ENCODE measurements at places on chromosomes 7 and 10. TPM values are rescaled to one million over a fixed set of nuclear protein-coding genes. Genes with fewer than 3 reads are reported as not detected.
A peak's percentile ranks its signal among the peaks of the same experiment; 100 is the strongest.

DNA sequence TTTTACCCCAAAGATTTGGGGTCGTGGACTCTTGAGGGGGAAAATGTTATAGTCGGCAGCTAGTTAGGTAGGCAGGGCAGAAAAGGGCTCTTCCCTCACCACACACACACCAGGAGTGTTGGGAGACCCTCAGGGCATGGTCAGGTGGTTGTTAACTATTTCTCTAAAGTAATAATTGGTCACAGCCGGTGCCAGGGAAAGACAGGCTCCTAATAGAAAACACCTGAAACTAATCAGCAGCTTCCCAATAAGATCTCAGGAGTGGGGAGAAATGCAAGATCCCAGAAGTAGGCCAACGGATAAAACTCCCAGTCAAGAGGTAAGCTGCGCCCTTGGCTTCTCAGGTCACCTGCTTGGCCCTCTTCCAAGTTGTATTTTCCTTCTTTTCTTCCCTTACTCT is 213.1 kb downstream of the PHTF2 start:
- no peaks in the 10 kb centered on the region for H3K4me1 ChIP-seq
- H3K27me3 ChIP-seq = peaks cover 12% of the 10 kb centered on the region
- H3K36me3 ChIP-seq = no peaks in the 10 kb centered on the region
- no peak overlapping the region for H3K27ac ChIP-seq
- no peak overlapping the region for H3K4me3 ChIP-seq
- no peak for DNase-seq

- H3K27ac ChIP-seq = no peak overlapping the region
- DNase-seq = no peak
- H3K4me3 ChIP-seq = no peak overlapping the region
- H3K27me3 ChIP-seq = no peaks in the 10 kb centered on the region
Observed at GRCh38 chr7:34761627-34762026, 103.6 kb downstream of the NPSR1 start.

DNA sequence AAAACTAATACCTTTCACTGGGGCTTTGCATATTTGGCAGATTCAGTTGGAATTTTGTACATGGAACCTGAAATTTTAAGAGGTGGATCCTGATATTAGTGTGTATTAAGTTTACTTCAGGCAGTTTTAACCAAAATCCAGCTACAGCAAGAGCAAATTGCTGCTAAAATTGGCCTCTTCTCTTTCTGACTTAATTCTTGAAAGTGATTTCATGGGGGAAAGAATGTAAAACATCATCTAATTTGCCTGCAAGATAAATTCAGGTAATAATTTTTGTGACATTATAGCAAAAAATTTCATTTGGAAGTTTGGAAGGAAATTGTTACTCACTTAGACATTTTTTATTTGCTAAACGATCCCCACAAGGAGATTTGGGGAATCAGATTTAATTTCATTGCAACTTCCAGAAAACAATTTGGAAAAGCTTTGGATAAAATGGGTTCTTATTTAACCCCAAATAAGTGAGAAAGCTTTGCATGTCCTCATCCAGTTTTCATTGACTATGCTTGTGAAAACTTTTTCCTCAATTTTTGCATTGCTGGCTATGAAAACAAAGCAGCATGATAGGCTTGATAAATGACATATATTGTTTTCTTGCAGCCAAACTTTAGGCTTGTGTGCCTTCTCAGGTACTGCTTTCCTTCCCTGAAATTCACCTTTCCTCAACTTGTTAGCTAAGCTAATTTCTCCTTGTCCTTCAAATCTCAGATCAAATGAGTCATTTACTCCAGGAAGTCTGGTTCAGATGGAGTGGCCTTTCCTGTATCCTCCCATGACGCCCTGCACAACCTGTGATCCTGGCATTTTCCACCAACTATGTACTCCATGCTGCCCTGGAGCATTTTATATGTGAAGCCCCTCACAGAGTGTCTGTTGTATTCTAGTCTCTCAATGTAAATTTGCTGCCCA is 27.4 kb upstream of the ZNF438 start:
- H3K4me3 ChIP-seq = no peak overlapping the region
- no peak for DNase-seq
- no peaks in the 10 kb centered on the region for H3K4me1 ChIP-seq
- H3K27ac ChIP-seq = no peak overlapping the region
- no peaks in the 10 kb centered on the region for H3K36me3 ChIP-seq

GRCh38 chr10:35126062-35126529 is 550 bp upstream of the CREM start:
- H3K27ac ChIP-seq = peak overlapping the region; percentile 98
- peak overlapping the region; percentile 93 for H3K4me3 ChIP-seq
- peaks cover 14% of the 10 kb centered on the region for H3K36me3 ChIP-seq
- H3K27me3 ChIP-seq = no peaks in the 10 kb centered on the region
- H3K4me1 ChIP-seq = peaks cover 33% of the 10 kb centered on the region

- H3K27me3 ChIP-seq = no peaks in the 10 kb centered on the region
- H3K4me1 ChIP-seq = peaks cover 12% of the 10 kb centered on the region
- H3K4me3 ChIP-seq = no peak overlapping the region
Observed at GRCh38 chr7:114910787-114911186, 11.1 kb upstream of the MDFIC start.

- no peak overlapping the region for H3K4me3 ChIP-seq
- H3K27ac ChIP-seq = no peak overlapping the region
- no peaks in the 10 kb centered on the region for H3K4me1 ChIP-seq
- H3K27me3 ChIP-seq = peaks cover 20% of the 10 kb centered on the region
- H3K36me3 ChIP-seq = no peaks in the 10 kb centered on the region
Observed at GRCh38 chr10:78925800-78926319, 142.9 kb upstream of the ZMIZ1 start.

DNA sequence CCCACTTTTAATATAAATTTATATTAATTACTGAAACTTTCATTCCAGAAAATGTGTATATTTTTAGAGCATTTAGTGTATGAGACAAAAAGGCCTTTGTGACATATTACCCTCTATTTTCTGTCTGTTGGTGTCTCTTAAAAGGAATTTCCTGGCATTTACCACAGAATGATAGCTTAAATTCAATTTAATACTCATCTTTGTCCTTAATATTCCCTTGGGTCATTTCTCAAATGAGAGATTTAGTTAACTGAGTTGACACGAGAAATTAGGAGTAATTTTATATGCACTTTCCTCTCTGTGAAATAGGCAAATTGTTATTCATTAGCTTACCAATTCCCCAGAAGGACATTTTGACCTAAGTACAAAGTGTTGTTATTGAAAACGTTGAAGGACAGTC is 101.7 kb upstream of the CTTNBP2 start:
- H3K4me3 ChIP-seq = no peak overlapping the region
- no peak for DNase-seq
- no peaks in the 10 kb centered on the region for H3K4me1 ChIP-seq
- no peak overlapping the region for H3K27ac ChIP-seq
- H3K36me3 ChIP-seq = no peaks in the 10 kb centered on the region

GRCh38 chr10:98963608-98964007 is 272.0 kb downstream of the HPSE2 start:
- H3K4me3 ChIP-seq = no peak overlapping the region
- H3K27me3 ChIP-seq = no peaks in the 10 kb centered on the region
- H3K27ac ChIP-seq = no peak overlapping the region
- H3K36me3 ChIP-seq = no peaks in the 10 kb centered on the region
- H3K4me1 ChIP-seq = no peaks in the 10 kb centered on the region

DNA sequence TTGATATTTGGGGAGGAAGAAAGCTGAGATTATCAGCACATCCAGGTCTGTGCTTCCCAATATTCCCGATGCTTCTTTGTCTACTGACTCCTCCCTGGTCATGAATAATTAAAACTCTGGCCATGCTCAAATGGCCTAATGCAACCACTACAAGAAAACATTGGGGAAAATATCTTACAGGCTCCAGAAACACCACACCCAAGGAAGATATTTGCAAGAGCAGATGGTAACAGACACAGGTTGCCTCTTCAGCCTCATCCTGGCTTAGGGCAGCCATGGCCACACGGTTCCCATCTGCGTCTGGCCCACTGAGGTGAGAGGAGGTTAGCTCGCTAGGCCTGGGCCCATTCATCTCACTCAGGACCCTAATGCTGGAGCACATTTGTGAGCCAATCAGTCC is 108.4 kb upstream of the SDK1 start:
- H3K36me3 ChIP-seq = no peaks in the 10 kb centered on the region
- no peak overlapping the region for H3K27ac ChIP-seq
- peaks cover 7% of the 10 kb centered on the region for H3K27me3 ChIP-seq
- H3K4me3 ChIP-seq = no peak overlapping the region
- DNase-seq = no peak

DNA sequence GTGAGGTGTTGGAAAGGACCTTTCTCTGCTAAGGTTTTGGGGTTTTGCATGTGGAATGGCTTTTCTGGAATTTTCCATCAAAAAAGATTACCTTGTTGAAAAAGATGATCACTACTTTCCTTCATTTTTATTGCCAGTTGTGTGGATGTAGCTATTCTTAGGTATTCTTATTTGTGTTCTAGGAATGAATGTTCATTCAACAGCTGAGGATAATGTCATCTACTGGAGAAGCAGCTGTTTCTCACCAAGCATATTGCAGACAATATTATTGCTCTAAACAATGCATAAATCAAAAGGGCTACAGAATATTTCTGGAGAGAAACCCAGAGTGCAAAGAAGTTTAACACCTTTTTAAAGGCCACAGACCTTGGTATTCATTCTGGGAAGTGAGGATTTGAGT is 145.6 kb upstream of the CALCR start:
- H3K27ac ChIP-seq = no peak overlapping the region
- no peak overlapping the region for H3K4me3 ChIP-seq
- DNase-seq = no peak
- H3K4me1 ChIP-seq = no peaks in the 10 kb centered on the region
- H3K27me3 ChIP-seq = peaks cover 9% of the 10 kb centered on the region

- no peaks in the 10 kb centered on the region for H3K36me3 ChIP-seq
- no peaks in the 10 kb centered on the region for H3K4me1 ChIP-seq
- peaks cover 4% of the 10 kb centered on the region for H3K27me3 ChIP-seq
- H3K27ac ChIP-seq = no peak overlapping the region
- DNase-seq = no peak
Observed at GRCh38 chr10:117768333-117769042, 225.9 kb downstream of the EMX2 start.

- peaks cover 14% of the 10 kb centered on the region for H3K36me3 ChIP-seq
- no peak for DNase-seq
- H3K4me1 ChIP-seq = peaks cover 21% of the 10 kb centered on the region
- no peaks in the 10 kb centered on the region for H3K27me3 ChIP-seq
- no peak overlapping the region for H3K27ac ChIP-seq
Observed at GRCh38 chr7:92255308-92255707, 9.5 kb downstream of the ANKIB1 start.

The TDRD1 gene
- 0.33 TPM for total RNA-seq

The MOGAT3 gene
- total RNA-seq = not detected

The NRCAM gene
- 2.2 TPM for total RNA-seq

The TMEM270 gene
- total RNA-seq = not detected

The VGF gene
- 0.11 TPM for total RNA-seq

The CTAGE4 gene
- total RNA-seq = not detected

The PPP1R17 gene
- not detected for total RNA-seq

The KCND2 gene
- total RNA-seq = not detected

All from activated B cell treated with CpG ODN at 0.5 μM for 24 hours (primary cell).